ENCODE measurements at places on chromosomes 6 and 20.

DNA sequence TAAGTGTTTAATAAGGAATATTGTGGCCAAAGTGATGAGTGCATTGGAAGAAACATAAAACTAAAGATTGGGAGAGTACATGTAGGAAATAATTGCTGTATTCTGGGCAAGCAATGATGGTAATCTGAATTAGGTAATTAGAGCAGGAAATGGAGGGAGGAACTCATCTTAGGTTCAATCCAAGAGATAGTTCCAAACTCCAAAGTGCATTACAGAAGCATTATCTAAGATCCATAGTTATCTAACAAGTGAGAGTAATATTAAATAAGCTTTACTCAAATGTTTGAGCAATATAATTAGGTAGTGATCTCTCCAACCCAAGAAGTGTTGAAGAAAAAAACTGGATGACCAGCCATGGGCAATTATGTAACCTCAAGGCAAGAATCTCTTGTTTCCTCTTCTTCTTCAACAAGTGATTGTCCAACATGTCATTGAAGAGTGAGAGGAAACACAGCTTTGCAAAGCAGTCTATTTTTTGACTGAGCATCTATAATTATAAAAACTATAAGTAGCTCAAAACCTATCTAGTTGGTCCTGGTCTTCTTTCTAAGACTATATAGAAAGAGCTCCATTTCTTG lies 181.2 kb upstream of the TNFAIP3 start:
- no peak for DNase-seq

DNA sequence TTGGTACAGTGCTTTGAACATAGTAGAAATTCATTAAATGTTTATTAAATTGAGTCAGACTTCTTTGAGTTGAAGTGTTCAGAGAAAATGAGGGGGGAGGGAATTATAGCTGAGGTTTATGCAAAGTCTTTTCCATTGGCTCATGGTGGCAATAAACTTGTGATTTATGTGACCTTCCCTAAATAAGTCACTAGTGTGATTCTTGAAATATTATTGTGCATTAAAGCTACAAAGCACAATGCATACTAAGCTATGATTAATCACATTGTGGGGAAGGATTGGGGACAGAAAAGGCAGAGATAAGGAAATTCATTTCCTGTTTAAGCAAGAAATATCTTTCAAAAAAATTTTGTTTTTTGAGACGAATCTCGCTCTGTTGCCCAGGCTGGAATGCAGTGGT lies 877.5 kb downstream of the TFAP2A start:
- DNase-seq, result no peak

DNA sequence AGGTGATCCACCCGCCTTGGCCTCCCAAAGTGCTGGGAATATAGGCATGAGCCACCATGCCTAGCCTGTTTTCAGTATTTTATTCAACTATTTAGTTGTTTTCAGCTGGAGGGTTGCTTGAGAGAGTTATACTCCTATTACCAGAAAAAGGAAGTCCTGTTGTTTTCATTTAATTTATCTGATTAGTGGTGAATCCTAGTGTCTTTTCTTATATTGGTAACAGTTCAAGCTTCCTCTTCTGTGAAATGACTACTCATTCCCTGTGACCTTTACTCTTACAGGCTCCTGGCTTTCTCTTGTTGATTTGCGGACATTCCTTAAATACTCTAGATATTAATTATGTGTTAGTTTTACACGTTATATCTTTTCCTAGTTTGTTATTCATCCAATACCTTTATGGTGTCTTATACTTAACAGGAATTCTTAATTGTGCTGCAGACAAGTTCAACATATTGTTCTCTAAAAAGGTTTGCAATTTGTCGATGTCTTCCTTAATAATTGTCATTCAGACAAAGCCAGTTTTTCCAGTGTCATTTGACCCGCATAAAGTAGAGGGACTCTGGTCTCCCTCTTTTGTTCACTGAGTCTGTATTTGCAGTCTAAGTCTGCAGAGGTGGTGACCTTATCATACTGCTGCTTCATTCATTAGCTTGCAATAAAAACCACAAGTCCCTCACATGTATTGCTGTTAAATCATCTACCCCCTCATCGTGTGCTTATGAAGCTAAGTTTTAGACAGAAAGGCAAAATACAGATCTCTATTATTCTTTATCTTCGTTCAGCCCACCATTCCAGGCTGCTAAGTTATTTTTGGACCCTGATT lies 51.4 kb downstream of the ZBTB9 start:
- no peak for DNase-seq

GRCh38 chr6:113057567-113058053 lies 710.5 kb downstream of the RFPL4B start:
- no peak for DNase-seq

GRCh38 chr20:62794007-62794724 lies 2.1 kb upstream of the MRGBP start:
- peak; percentile 88 for DNase-seq

DNA sequence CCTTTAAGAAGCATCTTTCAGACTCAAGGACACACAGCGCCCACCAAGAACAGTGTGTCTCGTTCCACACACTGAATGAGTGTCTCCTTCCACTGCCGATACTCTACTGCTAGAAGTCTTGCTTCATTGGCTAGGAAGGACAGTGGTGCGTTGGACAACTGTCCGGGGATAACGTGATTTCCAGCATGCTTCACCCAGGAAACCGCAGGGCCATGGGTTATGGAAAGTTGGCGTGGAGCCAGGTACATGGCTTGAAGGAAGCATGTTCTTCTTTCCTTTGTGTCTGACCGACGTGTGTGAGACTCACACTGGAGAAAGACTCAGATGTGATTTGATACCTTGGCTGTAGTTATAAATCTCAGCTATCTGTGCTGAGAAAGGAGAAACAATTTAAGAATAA lies 73.2 kb downstream of the SMOC2 start:
- no peak for DNase-seq

- DNase-seq, result no peak
Observed at GRCh38 chr6:47310131-47310480, 401 bp upstream of the TNFRSF21 start.

- no peak for DNase-seq
Observed at GRCh38 chr20:2631228-2631627, 21.2 kb upstream of the NOP56 start.

DNA sequence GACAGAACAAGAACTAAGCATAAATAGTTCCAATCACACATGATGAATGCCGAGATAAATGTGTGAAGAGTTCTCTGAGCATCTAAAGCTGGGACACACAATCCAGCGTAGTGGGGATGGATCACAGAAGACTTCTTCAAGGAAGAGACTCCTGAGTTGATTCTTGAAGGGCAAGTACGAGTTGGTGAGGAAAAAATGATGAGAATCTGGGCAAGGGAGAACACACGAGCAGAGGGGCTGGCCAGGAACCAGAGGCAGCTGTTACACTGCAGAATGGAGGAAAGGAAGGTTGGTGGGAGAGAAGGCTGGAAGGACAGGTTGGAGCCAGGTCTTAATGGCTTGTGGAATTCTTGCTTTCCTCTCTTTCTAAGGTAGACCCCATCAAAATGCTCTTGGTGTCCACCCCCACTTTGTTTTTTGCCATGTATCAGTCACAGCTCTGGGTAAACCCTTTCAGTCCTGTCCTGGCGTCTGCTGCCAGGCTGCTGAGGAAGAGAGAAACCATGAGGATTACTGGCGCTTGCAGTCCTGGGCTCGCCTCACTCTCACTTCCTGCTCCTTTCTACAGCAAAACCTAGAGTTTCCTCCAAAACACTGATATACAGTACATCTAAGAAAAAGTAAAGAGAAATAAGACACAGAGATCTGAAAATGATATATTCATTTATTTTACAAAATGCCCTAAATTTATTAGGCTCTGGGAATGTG lies 127.6 kb upstream of the FAM184A start:
- no peak for DNase-seq

- DNase-seq, result no peak
Observed at GRCh38 chr20:37839432-37839827, 63.5 kb upstream of the VSTM2L start.

DNA sequence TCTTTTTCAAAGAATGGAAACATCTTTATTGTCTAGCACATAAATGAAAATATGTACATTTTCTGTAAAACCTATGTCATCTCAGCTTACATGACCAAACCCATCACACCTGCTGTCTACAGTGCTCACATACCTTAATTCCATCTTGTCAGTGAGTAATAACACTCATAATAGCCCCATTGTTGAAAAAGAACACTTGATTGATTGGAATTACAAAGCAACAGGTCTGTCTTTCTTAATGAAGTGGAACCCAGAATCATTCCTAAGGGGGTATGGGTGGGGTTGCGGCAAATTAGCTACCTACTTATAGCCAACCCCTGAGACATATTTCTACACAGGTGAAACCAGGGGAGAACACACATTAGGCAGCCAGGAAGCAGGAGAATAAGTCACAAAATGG lies 20.2 kb downstream of the ADGRF4 start:
- DNase-seq, result no peak

DNA sequence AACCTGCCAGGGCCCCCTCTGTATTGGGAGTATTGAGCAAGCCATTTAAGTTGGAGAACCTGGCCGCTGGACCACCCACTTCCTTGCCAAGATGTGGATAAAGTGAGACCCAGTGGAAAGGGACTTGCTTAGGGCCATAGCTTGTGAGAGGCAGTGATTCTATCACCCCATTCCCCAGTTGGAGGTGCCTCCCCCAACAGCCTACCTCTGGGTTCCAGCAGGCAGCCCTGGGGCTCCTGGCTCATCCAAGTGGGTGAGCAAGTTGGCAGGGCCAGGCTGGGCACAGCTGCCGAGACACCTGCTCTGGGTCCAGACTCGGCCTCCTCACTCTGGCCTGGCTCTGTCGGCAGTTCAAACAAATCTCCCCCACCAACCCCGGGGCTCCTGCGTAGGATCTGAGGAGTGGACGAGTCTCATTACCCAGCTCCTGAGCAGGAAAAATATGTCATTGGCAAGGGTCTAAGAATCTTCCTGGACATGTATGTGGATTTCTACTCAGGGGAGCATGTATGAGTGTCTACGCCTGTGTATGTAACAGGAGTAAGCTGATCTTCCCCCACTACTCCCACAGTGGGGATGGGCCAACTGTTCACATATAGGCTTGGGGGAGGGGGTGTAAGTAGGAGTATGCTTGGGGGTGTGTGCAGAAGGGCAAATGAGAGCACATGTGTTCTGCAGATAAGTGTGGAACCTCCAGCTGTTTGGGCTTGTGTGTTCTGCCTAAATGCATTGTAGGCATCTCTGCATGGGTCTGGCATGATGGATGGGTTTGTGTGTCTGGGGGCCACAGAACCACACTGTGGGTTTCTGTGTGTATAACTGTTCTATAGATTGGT lies 1.9 kb downstream of the ID1 start:
- DNase-seq, result no peak

DNA sequence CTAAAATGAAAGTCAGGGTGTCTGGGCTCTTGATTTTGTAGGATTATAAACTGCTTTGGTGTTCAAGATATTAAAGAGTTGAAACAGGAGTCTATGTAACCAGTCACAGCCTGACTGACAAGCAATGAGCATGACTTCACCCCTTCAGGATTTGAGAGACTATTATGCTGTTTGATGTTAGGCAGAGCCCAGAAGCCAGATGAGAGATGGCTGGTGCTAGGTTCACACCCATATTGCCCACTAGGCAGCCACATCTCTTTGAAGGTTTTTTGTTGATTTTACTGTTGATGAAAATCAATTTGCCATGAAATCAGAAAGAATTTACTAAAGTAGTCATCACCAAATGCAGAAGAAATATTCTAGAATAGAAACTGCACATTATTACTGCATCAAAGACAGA lies 243.6 kb downstream of the KHDRBS2 start:
- DNase-seq, result no peak

DNA sequence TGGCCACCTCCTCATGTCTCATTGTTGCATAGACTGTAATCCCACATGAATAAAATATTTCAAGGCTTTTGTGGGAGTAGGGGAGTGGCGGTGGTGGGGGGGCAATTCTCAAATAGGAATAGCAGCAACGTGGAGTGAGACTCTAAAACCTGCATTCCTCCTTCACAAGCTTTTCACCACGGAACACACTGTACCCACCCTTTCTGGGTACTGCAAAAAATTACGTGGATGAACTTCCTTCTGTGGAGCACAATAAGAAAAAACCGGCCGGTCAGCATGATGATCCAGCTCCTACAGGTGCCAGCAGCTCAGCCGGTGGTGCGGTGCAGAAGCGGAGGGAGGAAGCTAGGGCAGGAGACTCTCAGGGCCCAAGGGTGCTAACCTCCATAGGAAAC lies 930 bp upstream of the RRAGD start:
- DNase-seq, result no peak

GRCh38 chr6:117711369-117711768 lies 36.1 kb downstream of the NUS1 start:
- DNase-seq, result no peak

DNA sequence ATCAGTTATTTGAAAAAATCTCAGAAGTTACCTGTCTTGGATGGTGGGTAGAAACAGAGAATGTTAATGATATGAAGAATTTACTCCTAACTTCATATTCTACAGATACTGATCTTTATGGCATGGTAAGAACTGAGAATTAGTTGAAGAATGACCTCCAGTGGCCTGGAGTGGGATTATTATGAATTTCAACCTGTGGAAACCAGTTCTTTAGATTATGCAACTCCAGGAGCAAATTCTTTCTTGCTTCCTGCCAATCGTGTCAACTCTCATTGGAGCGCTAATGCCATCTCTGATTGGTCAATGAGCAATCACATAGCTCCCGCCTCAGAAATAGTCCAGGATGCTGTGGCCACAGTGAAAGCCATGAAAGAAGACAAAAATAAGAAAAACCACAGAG lies 40.6 kb downstream of the LYRM2 start:
- no peak for DNase-seq

DNA sequence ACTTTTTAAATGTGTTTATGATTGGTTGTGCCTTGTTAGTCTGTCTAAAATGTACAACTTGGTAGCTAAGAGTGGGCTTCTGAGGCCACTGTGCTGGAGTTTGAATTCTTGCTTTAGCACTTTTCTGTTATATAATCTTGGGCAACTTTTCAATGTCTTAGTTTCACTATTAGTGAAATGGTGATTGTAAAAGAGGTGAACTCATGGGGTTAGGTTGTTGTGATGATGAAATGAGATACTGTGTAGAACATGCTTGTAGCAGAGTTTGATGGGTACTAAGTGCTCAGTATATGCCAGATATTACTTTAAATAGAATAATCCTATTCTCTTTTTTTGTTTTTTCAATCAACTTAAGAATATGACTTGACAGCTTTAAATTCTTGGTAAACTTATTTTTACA lies 624.7 kb downstream of the CD109 start:
- no peak for DNase-seq
